ENCODE measurements at places on chromosomes 11 and 22.

DNA sequence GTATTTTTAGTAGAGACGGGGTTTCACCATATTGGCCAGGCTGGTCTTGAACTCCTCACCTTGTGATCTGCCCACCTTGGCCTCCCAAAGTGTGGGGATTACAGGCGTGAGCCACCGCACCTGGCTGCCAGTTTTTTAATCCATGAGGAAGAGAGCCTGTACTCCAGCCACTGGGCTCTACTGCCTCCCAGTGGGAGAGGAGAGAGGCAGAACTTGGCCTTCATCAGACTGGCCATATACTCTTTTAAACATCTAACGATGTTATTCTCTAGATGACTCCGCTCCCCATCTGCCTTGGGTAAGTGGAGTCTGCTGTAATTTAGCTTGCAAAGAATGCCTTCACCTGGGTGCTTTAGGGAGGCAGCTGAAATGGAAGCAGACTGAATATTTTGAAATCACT is 34.6 kb downstream of the SLC6A5 start:
- H3K36me3 ChIP-seq, result no peaks in the 10 kb centered on the region
- H3K4me1 ChIP-seq, result no peaks in the 10 kb centered on the region
- H3K27ac ChIP-seq, result no peak overlapping the region
- DNase-seq, result peak; percentile 15
- no peaks in the 10 kb centered on the region for H3K27me3 ChIP-seq

- no peaks in the 10 kb centered on the region for H3K27me3 ChIP-seq
- no peak overlapping the region for H3K4me3 ChIP-seq
- no peak overlapping the region for H3K27ac ChIP-seq
- no peaks in the 10 kb centered on the region for H3K36me3 ChIP-seq
These were observed 47.9 kb upstream of the SLC25A1 start for GRCh38 chr22:19226428-19226827.

GRCh38 chr11:20161923-20162744 is 1.9 kb upstream of the DBX1 start:
- H3K27ac ChIP-seq, result no peak overlapping the region
- H3K27me3 ChIP-seq, result peaks cover 81% of the 10 kb centered on the region
- H3K4me1 ChIP-seq, result no peaks in the 10 kb centered on the region
- H3K4me3 ChIP-seq, result no peak overlapping the region
- DNase-seq, result no peak

GRCh38 chr22:41925783-41926460 is 684 bp downstream of the TNFRSF13C start:
- H3K4me3 ChIP-seq, result peak overlapping the region; percentile 42
- H3K27ac ChIP-seq, result no peak overlapping the region
- no peaks in the 10 kb centered on the region for H3K4me1 ChIP-seq
- peak; percentile 62 for DNase-seq
- no peaks in the 10 kb centered on the region for H3K36me3 ChIP-seq

- no peaks in the 10 kb centered on the region for H3K36me3 ChIP-seq
- DNase-seq, result no peak
- H3K4me1 ChIP-seq, result no peaks in the 10 kb centered on the region
- no peak overlapping the region for H3K4me3 ChIP-seq
- H3K27me3 ChIP-seq, result peaks cover 38% of the 10 kb centered on the region
These were observed 36.5 kb upstream of the TTC12 start for GRCh38 chr11:113277907-113278306.

Data from PC-3 (cell line).